ENCODE measurements at places on chromosomes 2 and 18.

DNA sequence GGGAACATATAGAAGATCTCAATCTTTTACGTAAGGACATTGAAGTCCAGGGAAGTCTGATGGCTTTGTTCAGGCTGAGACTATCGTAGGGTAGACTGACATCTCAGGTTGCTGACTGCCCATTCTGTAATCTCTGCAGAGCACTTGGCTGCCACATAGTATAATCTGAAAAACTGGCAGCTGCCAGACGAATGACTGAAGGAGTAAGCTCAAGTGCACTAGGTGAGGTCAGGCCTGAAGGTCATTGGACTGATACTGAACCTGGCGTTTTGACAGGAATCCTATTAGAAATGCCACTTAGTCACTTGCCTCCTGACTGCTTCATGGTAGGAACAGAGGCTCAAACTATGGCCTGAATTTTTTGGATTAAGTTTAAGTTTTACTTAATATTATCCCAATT is 23.5 kb downstream of the GPD2 start:
- DNase-seq: no peak

GRCh38 chr2:44246436-44246835 is 28.8 kb upstream of the SLC3A1 start:
- no peak for DNase-seq

- no peak for DNase-seq
Observed at GRCh38 chr2:41886757-41887156, 161.1 kb upstream of the PKDCC start.

- DNase-seq: no peak
Observed at GRCh38 chr2:144114760-144115159, 405.2 kb downstream of the ZEB2 start.

- peak; percentile 54 for DNase-seq
Observed at GRCh38 chr2:96163768-96164429, 18.7 kb upstream of the DUSP2 start.

DNA sequence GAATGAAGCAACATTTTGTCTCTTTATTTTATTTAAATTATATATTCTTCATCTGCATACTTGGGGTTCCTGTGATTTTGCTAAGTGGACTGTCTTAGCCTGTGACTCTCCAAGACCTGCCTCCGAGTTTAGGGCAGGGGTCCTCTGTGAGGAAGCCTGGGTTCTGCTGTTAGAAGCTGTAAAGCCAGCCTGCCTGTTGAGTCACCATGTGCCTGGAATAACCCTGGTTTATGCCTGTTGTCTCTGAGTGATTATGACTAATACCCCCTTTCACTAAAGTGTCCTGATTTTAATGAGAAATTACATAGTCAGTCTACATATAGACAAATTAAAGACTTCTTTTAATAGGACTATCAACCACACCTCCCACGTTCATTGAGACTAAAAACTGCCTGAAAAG is 369.1 kb downstream of the ZNF521 start:
- DNase-seq: no peak

GRCh38 chr2:69704446-69704845 is 37.5 kb upstream of the ANXA4 start:
- DNase-seq: no peak

DNA sequence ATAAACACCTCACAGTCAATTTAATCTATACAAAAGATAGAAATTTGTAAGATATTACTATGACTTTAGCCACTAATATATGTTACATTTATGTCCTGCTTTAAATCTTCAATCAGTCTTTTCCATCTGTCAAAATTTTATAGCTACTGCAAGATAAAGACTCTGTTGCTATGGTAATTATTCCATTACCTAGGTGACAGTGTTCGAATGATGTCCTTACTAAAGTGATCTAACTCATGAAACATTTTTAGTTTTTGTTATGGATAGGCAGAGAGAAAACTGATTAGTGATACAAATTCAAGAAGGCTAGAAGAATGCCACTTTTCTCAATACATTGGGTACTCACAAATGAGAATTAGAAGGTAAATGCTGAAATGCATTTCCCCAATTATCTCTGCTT is 359.9 kb upstream of the FSHR start:
- DNase-seq: no peak

DNA sequence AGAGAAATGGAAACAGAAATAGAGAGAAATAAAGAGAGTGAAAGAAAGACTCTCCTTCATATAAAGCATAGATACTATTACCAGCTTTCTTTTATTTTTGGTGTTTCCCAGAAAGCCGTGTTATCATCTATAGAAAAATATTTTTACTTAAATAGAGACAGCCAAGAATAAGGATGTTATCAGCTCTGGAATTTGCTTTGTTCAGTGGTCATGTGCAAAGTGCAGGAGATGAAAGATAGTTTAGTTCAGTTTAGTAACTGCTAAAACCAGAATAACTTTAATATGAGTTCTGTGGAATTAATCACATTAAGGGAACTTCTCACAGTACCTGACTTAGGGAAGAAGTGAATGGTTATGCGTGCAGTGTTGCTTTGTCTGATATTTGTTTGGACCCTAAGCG is 140.4 kb downstream of the CALCRL start:
- DNase-seq: no peak

DNA sequence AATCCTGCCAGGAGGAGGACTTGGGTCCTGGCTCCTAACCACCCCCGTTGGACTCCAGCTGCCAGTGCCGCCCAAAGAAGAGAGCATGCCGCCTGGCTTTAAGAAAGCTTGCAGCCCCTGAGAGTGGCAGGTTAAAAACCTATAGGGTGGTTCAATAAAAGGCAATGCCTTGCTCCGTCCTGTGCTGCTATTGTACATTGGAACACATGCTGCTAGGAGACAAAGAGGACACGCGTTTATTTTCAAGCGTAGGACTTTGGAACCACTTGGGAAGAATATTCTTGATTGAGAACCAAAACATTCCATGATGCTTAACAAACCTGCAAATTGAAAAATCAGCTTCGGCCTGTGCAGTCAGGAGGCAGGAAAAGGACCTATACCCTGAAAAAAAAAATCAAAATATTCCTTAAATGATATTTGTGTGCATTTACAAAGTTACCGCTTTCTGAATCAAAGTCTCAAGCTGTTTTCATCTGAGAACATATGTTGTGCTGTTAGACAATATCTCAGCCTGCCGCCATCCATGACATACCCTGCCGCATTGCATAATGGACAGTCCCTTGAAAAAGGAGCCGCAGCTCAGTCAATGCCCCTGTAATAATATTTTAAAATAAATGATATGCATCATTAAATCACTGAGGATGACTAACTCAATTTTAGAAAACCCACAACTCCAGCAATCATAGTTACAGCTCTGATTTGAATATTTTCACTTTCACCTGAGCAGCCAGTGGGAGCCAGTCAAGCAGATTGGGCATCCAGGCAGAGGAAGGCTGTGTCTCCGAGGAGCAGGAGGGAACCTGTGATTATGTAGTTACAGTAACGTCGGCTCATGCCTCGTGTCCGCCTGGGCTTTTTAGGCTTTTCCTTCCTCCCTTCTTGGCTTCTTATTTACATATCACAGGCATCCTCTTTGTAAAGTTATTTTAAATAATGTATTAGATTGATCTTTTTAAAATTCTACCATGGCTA is 805.6 kb upstream of the FANCL start:
- no peak for DNase-seq

DNA sequence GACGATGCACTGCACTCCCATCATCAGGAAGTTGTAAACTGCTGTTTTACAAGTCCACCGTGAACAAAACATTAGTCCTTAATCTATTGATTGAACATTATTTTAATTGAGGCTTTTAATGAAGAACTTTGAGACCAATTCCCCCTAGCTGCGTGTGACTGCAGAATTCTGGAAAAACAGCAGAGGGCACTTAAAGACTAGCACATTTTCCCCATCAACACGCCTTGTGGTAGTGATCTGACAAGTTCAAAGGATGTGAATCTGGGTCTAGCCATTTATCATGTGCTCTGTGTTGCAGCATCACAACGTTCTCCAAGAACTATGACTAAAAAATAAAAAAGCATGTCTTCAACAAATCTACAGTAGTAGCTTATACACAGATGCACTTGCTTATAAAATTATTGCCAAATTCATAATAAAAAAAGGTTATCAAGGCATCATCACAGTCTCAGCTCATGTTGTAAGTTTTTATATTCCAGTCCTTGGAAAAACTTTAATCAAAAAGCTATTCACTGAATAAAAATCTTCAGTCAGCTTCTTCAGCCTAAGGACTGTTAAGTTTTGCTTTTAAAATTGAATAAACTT is 35.8 kb downstream of the SKOR2 start:
- DNase-seq: no peak

DNA sequence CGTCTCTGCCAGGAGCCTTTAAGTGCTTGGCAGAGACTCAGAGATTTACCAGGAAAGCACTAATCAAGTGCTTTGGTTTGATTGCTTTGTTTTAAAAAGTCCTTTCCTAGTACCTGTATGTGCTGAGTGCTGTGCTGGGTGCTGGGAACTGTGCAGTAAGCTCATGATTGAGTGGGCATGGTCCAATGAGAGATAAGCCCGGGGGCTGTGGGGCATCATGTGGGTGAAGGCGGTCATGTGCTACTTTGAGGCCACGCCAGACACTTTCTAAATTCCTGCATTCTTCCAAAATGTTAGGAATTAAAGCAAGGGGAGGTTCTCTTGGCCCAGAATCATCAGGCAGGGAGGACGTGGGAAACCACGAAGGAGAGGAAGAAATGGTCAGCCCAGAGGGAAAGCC is 109.0 kb downstream of the ACAA2 start:
- DNase-seq: no peak

DNA sequence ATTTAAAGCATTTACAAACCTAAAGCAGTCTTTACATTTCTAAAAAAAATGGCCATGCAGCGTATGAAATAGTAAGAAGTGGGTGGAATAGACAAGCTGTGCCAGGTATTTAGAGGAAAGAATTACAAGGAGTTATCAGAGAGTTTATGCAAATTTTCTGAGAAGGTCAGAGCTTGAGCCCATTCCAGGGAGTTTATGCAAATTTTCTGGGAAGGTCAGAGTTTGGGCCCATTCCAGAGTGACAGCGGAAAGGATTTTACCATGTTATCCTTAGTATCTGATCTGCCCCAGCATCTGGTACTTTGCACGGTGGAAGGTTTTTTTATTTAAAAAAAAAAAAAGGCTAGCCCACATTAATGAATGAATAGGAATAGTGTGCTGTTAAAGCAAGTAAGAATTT is 1.4 kb upstream of the DOK6 start:
- no peak for DNase-seq

GRCh38 chr2:61011678-61012077 is 5.8 kb upstream of the PEX13 start:
- no peak for DNase-seq

- DNase-seq: no peak
Observed at GRCh38 chr18:47917923-47918610, 12.4 kb downstream of the SMAD2 start.

DNA sequence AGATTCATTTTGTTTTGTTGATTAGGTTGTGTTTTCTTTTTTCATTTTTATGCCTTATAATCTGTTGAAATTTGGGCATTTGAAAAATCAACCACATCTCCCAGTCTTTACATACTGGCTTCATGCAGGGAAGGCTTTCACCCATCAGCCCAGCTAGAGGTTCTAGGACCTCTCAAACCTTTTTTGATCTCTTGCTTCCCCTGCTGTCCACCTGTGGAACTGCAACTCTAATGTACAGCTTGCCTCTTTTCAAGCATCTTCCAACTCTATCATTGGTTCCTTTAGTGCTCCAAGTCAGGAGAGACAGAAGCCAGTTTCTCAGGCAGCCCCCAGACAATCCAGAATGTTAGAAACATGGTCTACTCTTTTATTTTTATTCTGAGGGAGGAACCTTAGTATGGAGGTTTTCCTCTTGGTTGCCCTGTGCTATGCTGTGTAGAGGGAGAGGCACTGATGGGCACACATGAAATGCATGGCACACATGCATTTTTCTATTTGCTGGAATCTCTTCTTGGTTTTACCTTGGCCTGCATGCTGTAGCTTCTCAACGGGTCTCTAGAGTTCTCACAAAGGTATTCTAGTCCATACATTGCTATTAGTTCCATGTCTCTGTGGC is 107.2 kb upstream of the L3MBTL4 start:
- no peak for DNase-seq

GRCh38 chr2:157261199-157261782 is 3.8 kb downstream of the GALNT5 start:
- DNase-seq: peak; percentile 34

DNA sequence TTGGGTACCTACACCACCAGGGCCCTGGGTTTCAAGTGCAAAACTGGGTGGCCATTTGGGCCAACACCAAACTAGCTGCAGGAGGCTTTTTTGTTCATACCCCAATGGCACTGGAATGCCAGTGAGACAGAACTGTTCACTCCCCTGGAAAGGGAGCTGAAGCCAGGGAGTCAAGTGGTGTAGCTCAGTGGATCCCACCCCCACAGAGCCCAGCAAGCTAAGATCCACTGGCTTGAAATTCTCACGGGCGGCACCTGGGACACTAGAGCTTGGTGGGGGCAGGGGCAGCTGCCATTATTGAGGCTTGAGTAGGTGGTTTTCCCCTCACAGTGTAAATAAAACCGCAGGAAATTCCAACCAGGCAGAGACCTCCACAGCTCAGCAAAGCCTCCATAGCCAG is 46.0 kb upstream of the FAM110C start:
- no peak for DNase-seq

DNA sequence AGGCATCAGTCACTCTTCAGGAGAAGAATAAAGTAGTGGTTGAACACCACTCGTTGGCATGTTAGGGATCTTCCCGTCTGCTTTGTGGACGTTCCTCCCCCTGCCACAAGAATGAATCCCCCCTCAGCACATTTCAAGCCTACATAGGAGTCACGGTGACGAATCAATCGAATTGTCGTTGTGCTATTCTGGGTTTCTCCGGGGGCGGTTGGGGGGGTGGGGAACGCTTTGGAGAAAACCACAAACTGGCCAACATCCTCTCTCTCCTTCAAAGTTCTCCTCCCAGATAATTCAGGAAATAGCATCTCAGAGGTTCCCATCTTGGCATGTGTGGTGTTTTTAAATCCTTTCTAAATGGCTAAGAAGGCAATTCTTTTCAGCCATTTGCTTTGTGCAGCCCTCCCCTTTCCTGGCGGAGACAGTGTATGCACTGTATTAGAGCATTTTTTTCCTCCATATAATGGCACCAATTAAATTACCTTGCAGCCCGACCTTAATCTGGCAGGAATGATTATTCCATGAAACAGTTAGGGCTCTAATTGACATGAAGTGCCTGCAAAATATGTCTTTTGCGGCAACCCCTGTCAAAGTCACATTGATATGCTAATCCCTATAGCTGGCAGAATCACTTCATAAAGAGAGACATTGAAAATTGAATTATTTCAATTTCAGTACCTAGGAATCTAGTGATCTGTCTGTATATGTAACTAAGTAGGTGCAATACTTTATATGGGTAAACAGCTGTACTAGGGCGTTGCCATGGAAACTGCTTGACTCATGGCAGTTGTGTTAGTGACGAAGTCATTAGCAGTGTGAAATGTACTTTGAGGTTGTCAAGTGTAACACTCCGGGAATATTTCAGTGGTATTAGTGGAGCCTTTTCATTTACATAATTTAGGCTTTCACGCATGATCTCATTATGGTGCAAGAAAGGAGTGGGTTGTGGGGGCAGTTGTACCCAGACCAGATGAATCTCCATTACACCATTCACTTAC is 323.4 kb upstream of the SLC14A2 start:
- DNase-seq: no peak

- DNase-seq: no peak
Observed at GRCh38 chr2:17298453-17298852, 219.8 kb downstream of the RAD51AP2 start.

All from CD4-positive, alpha-beta memory T cell (primary cell).